ENCODE measurements at places on chromosomes 5 and 9.

DNA sequence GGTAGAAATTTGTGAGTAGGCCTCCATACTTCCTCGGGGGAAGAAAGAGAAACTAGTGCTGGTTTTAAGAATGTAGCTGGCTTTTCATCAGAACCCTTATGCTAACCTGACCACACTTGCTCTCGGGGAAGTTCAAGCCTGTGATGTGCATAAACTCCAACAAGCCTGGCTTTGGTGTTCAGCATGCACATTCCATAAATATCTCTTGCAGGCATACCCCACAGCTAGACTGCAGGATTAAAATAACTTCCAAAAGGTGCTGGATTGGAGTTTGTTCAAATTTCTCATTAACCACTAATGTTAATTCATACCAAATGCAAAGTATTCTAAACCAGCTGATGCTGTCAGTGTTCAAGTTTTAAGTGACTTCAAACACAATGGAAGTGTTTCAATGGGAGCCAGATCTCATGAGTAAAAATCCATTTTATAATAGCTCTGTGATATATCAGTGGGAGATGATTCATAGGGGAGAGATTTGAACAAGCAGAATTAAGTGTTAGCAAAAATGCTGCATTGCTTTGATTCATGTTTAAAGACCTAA lies 79.4 kb downstream of the NPR3 start:
- DNase-seq: no peak

DNA sequence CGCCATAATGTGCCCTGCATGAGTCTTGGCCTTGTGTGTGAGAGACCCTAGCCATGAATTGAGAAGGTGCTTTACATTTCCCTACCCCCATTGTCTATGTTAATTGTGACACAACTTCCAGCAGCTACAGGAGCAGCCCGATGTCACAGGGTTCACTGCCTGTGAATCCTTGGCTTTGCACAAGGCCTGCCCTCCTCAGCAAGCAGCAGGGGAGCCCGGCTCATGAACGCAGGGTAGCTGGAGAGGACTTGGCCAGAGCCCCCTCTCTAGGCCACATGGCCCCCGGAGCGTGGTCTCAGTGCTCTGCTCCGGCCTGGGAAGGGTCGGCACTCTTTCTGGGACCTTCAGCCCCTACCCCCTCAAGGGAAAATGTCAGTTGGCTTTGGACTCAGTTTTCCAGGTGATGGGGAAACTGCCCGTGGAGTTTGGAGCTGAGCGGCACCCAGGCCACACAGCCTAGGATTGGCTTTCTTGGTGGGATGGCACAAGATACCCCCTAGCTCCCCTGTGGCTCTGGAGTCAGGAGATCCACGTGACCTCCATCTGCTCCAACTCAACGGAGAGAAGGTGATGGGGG lies 160.8 kb downstream of the DAB2IP start:
- no peak for DNase-seq

DNA sequence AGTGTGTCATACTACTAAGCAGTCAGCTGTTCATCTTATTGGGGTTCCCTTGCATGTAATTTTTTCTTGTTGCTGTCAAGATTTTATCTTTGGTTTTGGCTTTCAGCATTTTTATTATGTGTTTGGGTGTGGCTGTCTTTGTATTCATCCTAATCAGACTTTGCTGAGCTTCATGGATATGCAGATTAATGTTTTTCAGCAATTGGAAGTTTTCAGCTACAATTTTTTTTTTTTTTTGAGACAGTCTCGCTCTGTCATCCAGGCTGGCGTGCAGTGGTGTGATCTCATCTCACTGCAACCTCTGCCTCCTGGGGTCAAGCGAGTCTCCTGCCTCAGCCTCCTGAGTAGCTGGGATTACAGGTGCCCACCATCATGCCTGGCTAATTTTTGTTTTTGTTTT lies 108.8 kb downstream of the BARX1 start:
- no peak for DNase-seq

DNA sequence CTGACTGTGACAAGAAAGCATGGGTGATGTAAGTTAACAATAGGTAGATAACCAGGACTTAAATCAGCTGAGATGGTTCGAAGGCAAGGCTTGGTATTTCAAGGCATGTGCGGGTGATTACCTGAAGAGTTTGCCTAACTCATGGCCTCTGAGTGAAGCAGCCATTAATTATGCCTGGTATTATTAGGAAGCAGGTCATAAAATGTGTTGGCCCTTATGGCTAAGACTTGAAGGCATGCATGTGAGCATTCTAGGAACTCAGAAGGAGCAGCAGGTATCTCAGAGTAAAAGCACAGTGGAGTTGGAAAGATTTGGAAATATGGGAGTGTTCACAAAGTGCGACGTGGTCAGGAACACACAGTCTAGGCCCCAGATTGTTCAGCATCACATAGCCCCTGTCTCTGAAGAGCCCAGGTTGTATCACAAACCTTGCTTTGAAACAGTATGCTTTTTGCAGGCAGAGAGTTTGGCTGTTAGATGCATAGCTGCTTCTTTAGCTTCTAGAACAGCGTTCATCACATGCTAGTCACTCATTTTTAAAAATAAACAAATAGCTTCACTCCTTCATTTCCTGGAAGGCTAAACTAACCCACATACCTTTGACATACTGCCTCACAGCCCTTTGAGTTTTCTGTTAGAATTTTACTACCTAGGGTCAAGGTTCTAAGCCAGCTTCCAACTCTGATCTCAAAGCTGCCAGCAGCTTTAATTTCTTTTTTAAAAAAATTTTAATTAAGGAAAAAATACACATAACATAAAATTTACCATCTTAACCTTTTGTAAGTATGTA lies 2.1 kb downstream of the HEXB start:
- DNase-seq: no peak

DNA sequence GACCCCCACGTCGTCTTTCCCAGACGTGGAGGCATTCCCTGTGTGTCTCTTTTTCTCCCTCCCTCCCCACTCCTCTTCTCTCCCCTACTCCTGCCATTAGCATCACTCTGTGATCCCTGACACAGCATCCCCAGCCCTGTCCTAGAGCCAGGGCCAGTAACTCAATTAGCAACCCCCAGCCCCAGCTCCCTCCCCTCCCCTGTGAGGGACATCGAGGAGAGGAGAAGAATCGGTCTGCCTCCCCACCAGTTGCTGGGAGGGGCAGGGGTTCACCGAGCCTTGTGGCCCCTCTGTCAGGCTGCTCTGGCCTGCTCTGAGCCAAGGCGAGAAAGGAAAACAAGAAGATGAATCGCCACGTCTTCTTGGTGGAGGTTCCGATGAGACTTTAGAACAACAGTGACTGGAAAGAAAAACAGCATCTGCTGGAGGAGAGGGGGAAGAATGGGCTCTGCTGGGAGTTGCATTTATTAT lies 123.1 kb downstream of the PAPPA start:
- no peak for DNase-seq
